ENCODE measurements at places on chromosomes 3 and 15. TPM values are rescaled to one million over a fixed set of nuclear protein-coding genes. Genes with fewer than 3 reads are reported as not detected.
A peak's percentile ranks its signal among the peaks of the same experiment; 100 is the strongest.

DNAJA4 gene
- total RNA-seq: 35.3 TPM

ITPR1 gene
- 85.8 TPM for total RNA-seq

TIMP4 gene
- total RNA-seq: not detected

ITIH1 gene
- not detected for total RNA-seq

PRR20G gene
- not detected for total RNA-seq

CPN2 gene
- not detected for total RNA-seq

GOLGA8T gene
- not detected for total RNA-seq

FETUB gene
- total RNA-seq: not detected

ADCY5 gene
- total RNA-seq: not detected

ARL6 gene
- 10.2 TPM for total RNA-seq

MKRN3 gene
- 1.1 TPM for total RNA-seq

GRCh38 chr3:16538507-16538906 is 25.0 kb upstream of the RFTN1 start:
- no peak for DNase-seq

GRCh38 chr15:75193976-75194375 is 7.7 kb upstream of the C15orf39 start:
- no peak for DNase-seq

GRCh38 chr15:86425746-86426145 is 346.1 kb downstream of the AGBL1 start:
- no peak for DNase-seq

- DNase-seq: no peak
These were observed 11.5 kb upstream of the PARL start for GRCh38 chr3:183896184-183896583.

GRCh38 chr15:25869701-25870100 is 6.6 kb upstream of the ATP10A start:
- no peak for DNase-seq

DNA sequence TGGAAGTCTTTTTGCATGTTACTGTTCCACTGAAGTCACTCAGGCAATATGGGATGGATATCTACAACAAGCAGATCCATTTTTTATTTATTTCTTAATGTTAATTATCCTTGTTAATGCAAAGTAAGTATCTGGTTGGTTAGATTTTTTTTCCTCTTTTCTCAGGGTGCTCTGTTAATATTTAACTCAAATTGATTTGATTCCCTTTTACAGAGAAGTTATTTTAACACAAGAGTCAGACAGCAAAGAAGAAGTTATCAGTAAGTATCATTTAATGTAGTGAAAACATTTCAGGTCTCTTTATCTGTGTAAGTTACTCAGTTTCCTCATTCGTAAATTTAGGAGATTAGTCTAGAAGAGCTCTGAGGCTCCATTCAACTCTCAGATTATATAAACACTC is 34.3 kb downstream of the TBC1D23 start:
- no peak for DNase-seq

DNA sequence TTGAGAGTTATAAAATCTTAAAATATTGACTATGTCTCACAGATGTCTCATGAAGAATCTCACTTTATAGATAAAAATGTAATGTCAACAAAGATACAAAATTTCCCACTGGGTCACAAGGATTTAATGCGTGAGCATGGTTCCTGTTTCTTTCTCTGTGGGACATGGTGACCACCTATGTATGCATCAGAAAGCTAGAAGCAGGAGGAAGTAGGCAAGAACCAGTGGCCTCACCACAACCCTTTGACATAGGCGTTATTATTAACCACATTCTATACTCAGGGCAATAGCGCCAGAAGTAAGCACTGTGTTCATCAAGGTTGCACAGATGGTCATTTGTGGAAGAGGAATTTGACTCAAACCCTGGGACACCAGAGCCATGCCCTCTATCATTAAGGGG is 11.7 kb upstream of the ADAMTS17 start:
- DNase-seq: no peak

DNA sequence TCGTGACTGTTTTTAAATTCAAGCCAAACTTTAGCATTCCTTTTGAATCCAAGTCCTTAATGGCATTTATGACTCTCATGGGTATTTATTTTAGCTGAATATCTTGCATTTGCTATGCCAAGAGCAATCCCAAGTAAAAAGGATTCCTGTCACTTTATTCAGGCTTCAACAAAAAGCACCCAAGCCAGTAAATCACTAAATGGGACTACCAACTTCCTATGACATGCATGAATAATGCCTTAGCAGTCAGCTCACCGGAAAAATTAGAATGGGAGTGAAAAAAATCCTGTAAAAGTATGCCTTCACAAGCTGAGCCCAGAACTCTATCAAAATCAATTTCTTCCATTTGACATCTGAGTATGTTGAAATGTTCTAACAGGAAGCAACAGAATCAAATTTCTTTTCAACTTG is 1297.9 kb downstream of the ROBO2 start:
- DNase-seq: no peak

DNA sequence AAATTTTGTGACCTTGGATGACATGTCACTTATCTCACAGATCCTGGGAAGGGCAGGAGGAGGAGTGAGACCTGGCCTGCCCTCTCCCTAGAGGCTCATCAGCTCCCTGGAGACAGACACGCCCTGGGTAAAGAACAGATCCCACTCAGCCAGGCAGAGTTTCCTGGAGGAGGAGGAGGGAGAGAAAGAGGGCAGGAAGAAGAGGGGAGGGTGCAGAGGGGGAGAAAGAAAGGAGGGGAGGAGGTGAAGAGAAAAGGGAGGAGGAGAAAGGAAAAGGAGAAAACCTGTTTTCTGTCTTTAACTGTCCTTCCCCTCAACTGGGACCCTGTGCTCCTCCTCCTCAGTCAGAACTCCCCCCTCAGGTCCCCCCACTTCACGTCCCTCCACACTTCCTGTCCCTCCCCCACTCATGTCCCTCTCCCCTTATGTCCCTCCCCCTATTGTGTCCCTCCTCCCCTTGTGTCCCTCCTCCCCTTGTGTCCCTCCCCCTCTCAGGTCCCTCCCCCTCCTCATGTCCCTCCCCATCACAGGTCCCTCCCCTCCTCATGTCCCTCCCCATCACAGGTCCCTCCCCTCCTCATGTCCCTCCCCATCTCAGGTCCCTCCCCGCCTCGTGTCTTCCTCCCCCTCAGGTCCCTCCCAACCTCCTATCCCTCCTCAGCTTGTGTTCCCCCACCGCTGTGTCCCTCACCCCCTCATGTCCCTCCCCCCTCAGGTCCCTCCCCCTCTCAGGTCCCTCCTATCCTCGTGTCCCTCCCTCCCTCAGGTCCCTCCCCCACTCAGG is 52.3 kb upstream of the CGNL1 start:
- peak; percentile 7 for DNase-seq

GRCh38 chr3:50241713-50242380 is 5.8 kb downstream of the GNAI2 start:
- no peak for DNase-seq

- DNase-seq: no peak
These were observed 209.2 kb upstream of the ZPLD1 start for GRCh38 chr3:102225407-102226132.

DNA sequence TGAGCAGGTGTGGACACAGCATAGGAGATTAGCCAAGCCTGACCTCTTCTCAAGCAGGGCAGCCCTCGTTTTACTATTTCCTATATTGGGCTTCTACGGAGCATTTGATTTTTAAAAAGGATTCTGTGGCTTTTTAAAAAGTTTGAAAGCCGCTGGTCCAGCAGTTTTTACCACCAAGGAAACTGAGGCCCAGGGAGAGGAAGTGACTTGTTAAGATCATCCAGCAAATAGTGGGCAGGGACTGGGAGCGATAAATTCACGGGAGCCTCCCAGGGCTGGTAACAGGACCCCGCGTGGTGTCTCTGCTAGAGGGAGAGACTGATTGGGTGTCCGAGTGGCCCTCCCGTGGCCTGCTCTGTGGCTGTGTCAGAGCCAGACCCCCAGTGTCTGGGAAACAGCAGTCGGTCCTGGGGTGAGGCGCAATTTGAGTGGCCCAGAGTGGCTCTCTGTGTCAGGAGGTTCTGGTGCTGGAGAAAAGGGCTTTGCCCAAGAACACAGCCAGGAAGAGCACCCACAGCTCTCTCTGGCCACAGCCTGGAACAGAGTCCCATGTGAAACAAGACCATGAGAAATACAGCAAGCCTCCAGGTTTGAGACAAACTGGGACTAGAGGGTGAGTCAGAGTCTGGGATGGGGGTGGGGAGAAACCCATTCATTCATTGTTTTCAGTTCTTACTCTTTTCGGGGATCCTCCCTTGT is 4.2 kb downstream of the FURIN start:
- DNase-seq: no peak

- DNase-seq: no peak
These were observed 17.0 kb downstream of the EOGT start for GRCh38 chr3:68996356-68996995.

DNA sequence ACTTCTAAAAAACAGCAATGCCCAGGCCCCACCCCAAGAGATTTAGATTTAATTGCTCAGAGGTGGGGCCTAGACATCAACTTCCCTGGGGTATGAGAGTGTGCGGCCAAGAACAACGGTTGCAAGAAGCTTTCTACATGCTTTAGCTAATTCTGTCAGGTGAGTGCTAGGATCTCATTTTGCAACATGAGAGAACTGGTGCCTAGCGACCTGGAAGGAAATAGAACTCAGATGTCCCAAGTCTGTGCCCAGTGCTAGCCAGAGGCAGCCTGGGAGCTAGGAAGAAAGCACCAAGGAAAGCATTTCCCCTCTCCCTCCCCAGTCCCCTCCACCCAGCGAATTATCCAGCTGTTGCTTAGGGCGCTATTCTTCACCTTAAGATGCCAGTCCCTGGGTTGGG is 22.9 kb upstream of the HRH1 start:
- DNase-seq: no peak

GRCh38 chr15:69725957-69726356 is 273.3 kb downstream of the RPLP1 start:
- DNase-seq: no peak

- no peak for DNase-seq
These were observed 317.5 kb upstream of the SLCO3A1 start for GRCh38 chr15:91535856-91536500.

DNA sequence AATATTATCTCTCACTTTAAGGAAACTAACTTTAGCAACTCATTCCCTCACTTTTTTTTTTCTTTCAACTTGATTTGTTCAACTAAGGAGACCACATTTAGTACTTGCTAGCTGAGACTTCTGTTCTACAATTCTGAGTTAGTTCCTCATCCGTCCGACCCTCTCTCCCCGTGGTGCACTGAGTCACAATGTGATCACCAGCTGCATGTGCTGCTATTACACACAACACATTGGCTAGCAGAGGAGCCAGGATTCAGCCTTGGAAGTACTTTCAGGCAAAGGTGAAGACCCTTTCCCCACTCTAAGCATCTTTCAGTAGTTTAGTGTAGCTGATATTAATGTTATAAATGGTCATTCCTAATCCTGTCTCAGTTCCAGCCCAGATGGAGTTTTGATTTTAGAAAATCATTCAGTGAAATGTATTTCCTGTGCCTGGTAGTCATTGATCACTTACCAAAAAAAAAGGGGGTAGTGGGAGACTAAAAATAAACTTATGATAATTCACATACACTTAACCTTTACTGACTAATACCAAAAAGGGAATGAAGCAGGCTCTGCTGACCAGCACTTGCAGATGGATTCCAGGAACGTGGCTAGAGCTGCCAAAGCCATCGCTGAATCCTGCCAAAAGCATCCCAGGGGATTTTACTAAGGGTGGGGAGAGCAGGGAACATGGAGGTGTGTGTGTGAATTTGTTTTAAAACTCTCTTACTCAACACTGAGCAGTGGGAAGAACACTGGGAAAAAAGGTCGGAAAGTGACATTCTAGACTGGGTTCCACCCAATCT is 424.8 kb downstream of the LPP start:
- DNase-seq: no peak

- no peak for DNase-seq
These were observed 148.6 kb upstream of the NR2F2 start for GRCh38 chr15:96181873-96182301.

GRCh38 chr15:51414256-51414860 is 72.9 kb downstream of the GLDN start:
- DNase-seq: no peak

GRCh38 chr3:101262393-101263240 is 57.8 kb downstream of the IMPG2 start:
- no peak for DNase-seq

GRCh38 chr3:55701997-55702396 is 214.9 kb upstream of the WNT5A start:
- DNase-seq: no peak
